MV-4-11 (cell line): ENCODE measurements at places on chromosomes 7 and 10.

DNA sequence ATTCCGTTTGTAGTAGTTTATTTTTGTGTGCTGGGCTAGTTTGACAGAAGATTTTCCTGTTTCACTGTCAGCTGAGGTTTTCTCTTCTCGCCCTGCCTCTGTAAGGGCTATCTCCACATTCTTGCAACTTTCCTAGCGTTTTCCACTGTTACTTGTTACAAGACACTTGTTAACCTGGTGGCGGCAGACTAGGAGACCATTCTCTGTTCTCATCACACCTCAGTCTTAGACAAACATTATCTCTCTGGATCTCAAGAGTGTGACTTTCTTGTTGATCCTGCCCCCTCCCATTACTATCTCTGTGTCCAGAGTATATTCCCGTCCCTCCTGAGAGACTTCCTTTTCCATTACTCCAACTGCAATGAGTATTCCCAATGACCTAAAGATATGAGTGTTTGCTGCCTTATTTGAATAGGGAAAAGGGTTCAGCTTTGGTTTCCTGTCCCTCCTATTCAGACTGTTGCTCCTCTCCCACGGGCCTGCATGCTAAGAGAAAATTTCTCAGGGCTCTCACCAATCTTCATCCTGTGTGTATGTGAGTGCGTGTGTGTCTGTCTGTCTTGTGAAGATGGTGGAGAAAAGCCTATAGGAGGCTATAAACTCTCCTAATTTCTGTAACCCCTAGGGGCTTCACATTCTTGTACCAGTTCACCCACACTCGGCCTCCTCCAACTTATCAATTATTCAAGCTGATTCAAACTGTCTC lies 722.4 kb upstream of the POT1 start:
- DNase-seq, result no peak

GRCh38 chr10:103648636-103649532 lies 155.4 kb downstream of the NEURL1 start:
- DNase-seq, result peak; percentile 63

- no peak for DNase-seq
Measured at GRCh38 chr7:33400214-33400538, 270.8 kb downstream of the BBS9 start.

- no peak for DNase-seq
Measured at GRCh38 chr7:37341033-37341630, 107.5 kb downstream of the ELMO1 start.

DNA sequence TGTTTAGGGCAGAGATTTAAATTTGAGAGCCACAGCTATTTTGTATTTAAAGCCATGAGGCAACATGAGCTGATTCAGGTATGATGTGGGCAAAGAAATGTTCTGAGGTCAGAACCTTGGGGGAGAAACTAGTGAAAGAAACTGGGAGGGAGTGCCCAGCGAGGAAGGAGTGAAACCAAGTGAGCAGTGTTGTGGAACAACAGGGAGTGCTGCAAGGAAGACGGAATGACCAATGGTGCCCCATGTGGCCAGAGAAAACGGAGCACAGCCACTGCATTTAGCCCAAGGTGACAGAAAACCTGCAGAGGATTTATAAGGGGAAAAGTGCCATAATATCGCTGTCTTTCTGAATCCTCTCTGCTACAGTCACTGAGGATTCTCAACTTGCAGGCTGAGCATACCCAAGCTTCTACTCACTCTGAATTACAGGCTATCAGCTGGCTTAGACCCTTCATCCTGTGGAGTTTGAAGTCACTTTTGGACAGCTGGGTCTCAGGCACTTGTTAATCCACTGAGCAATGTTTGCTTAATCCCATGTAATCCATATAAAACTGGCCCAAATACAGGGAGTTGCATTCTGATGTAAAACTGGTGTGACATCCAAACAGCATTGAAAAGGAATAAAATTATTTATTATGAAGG lies 777.3 kb downstream of the CCSER2 start:
- no peak for DNase-seq

- DNase-seq, result no peak
Measured at GRCh38 chr10:14074062-14074884, 256.5 kb downstream of the FRMD4A start.

DNA sequence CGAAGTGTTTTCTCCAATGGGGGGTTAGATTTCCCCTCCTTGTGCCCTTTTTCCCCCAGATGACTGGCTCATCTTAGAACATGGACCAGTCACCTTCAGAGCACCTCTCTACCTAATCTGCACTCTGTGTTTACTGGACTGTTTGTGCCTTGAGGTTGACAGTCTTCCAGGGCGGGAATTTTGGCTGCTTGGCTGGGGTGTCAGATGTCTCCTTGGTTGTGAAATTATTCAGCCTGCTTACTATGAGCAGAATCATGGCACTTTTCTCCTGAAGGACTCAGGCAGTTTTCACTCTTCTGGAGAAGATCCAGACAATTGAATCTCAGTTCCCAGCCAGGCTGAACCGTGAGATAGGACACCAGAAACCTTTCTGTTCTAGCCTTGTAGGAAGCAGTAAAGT lies 60.3 kb upstream of the NFKB2 start:
- DNase-seq, result no peak

DNA sequence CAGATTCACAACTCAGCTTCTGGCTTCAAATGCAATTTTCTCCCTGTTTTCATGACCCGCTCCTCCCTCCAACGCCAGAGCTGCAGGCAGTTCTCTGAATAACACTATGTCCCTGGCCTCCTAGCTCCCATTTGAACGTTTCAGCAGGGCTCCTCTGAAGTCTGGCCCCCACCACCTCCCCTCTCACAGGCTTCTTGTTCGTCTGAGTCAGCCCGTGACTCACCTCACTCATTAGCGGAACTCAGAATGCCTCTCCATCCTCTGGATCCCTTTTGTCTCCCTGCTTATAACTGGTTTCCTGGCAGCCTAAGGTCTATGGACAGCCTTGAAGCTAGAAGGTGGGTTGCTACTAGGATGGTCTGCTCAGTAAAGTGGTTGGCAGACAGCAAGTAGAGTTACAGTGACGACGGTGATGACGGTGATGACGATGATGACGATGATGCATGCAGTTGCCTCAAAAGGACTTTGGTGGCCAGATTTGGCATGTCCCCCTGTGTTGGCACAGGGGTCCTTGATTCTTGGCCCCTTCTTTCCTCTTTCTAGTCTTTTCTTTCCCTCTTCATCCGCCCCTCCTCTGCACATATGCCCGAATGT lies 83.3 kb upstream of the MKLN1 start:
- peak; percentile 24 for DNase-seq

GRCh38 chr10:132482090-132482800 lies 55.3 kb upstream of the INPP5A start:
- DNase-seq, result no peak

DNA sequence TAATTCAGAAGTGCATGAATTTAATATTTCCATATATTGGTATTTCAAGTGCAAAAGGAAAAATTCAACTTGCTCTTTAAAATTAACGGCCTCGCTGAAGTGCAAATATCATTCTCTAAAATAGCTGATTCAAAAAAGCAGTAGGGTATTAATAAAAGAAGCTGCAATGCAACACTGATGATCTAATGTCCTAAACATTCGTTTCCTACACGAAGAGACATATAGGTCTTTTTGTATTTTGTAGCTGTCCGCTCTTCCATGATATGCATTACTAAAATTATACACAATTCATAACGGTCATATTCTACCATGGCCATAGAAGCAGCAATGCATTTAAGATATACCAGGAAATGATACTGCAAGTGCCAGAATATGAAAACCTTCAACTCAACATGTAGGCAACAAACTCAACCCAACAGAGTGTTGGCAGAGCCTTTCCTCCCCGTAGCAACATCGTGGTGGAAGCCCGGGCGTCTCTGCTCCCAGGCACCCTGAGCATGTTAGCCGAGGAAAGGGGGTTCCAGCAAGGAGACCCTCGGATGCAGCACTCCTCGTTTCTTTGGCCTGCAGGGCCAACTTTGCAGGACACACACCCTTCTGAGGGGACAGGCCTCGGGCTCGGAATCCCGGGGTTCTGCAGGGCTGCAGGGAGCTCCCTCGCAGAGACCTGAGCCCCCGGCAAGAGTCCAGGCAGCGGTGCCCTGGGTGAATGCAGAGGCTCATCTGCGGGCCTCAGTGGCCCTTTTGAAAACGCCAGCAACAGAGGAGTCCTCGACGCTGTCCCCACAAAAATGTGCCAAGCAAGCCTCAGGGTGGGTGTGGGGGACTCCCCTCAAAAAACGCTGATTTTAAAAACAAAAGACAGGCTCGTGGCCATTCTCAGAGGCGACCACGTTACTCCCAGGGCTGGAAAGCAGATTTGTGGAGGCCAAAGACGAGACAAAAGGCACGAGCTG lies 1.6 kb downstream of the FAM171A1 start:
- no peak for DNase-seq

- DNase-seq, result no peak
Measured at GRCh38 chr7:30027065-30027456, 559 bp upstream of the FKBP14 start.

DNA sequence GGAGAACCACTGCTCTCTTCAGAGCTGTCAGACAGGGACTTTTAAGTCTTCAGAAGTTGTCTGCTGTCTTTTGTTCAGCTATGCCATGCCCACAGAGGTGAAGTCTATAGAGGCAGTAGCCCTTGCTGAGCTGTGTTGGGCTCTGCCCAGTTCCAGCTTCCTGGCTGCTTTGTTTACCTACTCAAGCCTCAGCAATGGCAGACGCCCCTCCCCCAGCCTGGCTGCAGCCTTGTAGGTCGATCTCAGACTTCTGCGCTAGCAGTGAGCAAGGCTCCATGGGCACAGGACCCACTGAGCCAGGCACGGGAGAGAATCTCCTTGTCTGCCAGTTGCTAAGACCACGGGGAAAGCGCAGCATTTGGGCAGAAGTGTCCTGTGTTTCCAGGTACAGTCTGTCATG lies 12.1 kb upstream of the CPA2 start:
- no peak for DNase-seq

GRCh38 chr7:130182990-130183389 lies 22.2 kb downstream of the TMEM209 start:
- no peak for DNase-seq

DNA sequence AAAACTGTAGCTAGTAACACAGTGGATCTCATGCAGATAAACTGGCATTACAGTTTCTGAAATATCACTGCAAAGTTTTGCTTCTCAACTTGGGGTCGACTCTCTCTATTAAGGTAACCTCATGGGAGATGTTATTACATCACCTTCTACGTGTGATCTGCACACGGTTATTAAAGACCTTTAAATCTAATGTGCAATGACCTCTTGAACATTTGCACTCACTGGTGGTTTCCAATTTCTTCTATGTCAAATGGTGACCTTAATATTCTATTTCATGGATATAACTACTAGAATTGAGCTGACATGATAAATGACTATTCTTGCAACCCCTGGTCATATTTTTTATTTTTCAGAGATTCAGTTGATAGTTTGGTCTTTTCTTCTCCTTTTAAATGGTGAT lies 191.3 kb downstream of the PPP1R3A start:
- DNase-seq, result no peak

DNA sequence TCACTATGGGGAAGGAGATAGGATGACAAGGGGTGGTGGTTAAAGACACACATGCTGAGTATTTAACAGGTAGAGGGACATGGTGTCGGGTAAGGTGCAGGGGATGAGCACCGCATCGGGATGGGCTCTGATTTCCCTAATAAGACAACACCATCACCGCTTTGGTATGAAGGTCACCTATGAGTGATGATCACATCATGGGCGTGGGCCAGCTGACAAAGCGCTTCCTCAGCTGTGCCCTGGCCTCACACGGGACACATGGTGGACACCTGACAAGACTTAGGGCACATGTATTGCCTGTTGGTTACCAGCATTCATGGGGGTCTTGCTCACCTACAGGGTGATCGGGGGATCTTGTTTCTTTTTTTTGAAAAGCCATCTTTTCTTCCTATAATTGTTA lies 12.8 kb downstream of the C7orf57 start:
- DNase-seq, result no peak

GRCh38 chr7:150685219-150686029 lies at the start of gene GIMAP2:
GIMAP2 (plus strand) TSS chr7:150685706; CDS start chr7:150687060, 1,354 bp downstream.
- peak; percentile 78 for DNase-seq

DNA sequence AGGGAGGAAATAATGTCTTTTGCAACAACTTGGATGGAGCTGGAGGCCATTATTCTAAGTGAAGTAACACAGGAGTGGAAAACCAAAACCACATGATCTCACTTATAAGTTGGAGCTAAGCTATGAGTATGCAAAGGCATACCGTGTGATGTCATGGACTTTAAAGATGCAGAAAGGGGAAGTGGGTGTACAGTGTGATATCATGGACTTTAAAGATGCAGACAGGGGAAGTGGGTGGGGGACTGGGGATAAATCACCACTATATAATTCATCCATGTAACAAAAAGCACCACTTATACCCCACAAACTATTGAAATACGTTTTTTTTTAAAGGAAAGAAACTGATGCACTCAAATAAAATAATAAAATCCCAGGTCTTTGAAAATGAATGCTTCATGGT lies 29.5 kb downstream of the LYZL2 start:
- peak; percentile 88 for DNase-seq

DNA sequence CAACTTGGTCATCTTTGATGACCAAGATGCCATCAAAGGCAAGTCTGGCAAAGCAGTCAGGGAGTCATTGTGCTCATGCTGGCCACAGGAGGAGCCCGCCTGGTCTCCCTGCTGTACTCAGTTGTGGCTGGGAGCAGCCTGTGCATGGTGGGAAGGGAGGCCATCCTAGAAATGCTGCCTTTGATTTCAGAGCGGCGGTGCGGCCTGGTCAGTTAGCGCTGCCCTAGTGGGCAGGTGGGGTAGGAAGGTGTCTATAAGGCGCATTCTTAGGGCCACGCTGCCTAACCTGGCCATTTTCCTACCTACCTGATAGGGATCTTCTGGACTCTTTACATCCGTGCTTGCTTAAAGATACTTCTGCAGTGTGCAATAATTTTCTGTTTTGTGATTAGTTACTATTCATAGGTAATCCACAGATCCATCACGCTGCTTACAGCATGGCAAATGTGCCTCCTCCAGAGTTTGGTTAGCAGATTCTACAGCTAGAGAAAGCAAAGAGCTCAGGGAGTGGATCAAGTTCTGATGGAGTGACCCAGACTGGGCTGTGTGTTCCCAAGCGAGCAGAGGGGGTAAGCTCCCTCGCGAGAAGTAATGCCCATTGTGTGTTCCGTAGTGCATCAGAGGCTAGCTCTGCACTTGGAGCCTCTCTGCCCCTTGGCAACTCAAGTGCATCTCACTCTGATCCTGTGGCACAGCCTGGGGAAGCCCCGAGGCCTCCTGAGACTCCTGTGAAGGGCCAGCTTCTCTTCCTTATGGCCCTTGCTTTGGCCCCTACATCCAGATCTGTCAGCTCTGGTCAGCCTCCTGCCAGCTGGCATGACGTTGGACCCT lies 970.1 kb upstream of the ZNF722 start:
- no peak for DNase-seq

DNA sequence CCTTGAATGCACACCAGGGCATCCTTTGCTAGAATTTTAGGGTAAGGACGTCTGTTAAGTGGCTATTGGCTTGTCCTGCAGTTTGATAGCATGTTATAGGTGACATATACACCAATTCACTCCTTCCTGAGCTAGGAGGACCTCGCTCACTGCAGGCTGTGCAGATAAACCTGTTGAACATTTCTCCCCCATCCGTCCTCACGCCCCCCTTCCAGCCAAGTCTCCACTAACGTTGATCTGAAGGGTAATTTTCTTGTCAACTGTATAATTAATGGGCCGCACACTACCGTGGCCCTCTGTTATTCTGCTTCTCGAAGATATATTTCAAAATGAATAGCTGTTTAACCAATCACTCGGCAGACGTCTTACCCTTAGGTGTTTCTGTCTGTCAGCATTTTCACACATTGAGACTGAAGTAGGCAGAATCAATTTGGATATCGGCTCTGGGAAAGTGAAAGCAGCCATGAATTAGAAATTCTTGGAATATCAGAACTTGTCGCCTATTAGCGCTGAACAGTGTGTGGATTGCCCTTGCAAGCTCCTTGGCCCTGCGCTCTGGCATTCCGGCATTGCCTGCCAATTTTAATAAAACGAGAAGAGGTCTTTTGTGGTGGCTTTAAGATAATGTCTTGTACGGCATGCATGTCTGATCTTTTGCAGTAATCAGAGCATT lies 905.3 kb downstream of the TYW1 start:
- DNase-seq, result no peak
